Amniotic stem cell (primary cell): ENCODE measurements at places on chromosomes 2 and 18.

DNA sequence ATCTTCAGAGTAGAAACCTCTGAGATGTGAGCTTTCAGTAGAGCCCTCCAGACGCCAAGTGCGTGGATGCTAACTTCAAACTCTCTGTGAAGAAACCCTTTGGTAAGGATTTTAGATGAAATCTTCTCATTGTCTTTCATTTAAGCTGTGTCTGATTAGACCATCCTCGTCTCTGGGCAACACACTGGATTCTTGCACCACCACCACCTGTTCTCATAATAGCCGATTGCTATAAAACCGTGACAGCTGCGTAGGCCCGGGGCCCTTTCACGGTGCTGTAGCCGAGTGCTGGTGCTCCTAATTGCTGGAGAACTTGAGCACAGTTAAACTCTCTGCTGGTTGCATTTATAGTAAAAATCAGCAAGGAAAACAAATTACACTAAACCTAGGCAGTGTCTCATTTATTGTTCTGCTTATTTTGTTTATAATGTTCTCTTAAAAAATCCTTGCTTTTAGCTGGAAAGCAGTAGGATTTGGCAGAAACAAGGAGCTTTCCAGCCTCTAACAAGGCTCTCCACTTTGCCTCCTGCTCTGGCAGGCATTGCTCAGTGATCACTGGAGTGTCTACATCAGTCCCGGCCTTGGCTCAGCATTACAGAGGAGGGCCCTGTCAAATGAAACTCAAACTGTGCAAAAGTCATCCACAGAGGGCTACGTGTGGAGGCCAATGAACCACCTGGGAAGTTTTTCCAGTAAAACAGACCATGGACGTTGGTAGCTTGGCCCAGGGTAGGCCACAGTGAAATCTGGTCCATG lies 40.9 kb upstream of the MBP start:
- DNase-seq = no peak

- no peak for DNase-seq
Observed at GRCh38 chr2:54594048-54594447, 129.4 kb upstream of the EML6 start.

GRCh38 chr2:113157118-113157896 lies 16.5 kb upstream of the PSD4 start:
- no peak for DNase-seq

GRCh38 chr2:44087714-44088092 lies 81.0 kb upstream of the PPM1B start:
- no peak for DNase-seq

- DNase-seq = no peak
Observed at GRCh38 chr2:230520875-230521155, 104.8 kb downstream of the SP100 start.

GRCh38 chr2:149100739-149101699 lies 62.5 kb downstream of the LYPD6B start:
- DNase-seq = no peak

DNA sequence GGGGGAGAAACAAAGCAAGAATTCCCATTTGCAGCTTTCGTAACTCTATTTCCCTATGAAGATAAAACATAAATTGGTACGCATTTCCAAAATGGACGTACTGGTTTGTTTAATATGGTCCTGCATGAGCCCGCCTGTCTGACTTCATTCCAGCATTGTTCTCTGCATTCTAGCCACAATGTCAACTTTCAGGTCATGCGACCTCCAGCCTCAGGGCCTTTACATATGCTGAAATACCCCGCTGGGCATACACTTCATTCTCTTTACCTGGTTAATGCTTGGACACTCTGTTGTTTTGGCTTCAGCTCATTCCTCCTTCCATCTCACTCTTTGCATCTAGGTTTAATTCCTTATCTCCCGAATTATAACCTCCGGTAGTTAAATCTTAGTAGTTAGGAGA lies 103.7 kb upstream of the DNMT3A start:
- no peak for DNase-seq

DNA sequence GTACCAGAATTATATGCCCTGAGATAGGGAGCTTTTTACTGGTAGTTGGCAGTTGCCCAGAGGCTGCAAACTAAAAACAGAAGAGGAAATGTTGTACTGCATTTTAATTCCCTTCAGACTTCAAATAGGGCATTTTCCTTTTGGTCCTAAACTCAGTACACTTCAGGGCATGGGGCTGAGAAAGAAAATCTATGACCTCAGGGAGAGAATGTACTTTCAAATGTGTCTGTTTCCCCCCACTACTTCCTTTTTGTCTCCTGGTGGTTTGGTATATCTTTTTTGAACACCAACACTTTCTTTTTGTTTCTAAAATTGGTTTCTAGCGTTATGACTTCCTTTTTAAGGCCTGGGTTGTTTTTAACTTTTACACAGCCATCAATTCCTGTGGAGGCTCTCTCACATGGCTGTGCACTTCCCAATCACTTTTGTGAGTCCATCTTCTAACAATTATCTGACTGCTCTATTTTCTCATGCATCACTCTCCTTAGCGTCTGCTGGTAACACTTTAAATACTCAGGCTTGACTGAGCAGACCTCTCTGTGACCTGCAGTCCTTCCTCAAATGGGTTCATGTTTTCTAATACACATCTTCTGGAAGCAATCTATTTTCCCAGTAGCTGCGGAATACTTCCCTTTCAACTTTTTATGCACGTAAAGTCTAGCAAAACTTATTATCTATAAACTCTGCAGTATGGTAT lies 596.0 kb downstream of the LRP1B start:
- DNase-seq = no peak

- peak; percentile 92 for DNase-seq
Observed at GRCh38 chr2:120736624-120737339, 1.1 kb downstream of the GLI2 start.

- peak; percentile 74 for DNase-seq
Observed at GRCh38 chr2:192162392-192163042, 32.2 kb downstream of the TMEFF2 start.

- no peak for DNase-seq
Observed at GRCh38 chr18:58572680-58573079, 56.2 kb downstream of the ALPK2 start.

GRCh38 chr2:234590076-234590475 lies 93.2 kb upstream of the ARL4C start:
- DNase-seq = no peak

DNA sequence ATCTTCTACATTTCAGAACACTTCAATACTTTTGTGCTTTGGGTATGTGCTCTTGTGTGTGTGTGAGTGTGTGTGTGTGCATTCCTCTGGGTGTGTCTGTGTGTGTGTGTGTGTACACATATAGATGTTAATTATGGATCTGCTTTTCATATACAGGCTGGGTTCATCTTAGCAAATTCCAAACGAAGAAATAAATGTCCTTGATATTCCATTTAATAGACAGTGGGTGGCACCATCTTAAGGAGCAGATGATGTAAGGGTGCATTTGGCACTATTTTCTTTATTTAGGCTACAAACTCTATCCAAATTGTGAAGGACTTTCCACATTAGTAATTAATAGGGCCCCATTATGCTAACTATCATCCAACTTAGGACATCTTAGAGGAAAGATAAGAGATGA lies 425.8 kb upstream of the POU3F3 start:
- no peak for DNase-seq

DNA sequence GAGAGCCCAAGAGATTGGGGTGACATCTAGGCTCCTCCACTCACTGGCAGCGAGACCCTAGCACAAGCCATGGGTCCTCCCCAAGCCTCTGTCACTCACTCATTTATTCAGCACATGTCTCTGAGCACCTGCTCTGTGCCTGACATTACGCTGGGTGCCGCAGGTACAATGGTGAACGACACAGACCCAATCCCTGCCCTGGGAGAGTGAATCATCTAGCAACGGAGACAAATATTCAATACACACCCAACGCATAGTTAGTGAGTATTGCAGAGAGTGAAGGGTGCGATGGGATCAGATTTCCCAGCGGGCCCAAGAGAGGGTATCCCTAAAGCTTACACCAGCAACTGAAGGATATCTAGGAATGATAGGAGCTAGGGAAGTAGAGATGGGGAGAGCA lies 45.5 kb downstream of the ZFP36L2 start:
- DNase-seq = no peak

- DNase-seq = no peak
Observed at GRCh38 chr18:26526128-26526965, 22.0 kb downstream of the KCTD1 start.

- no peak for DNase-seq
Observed at GRCh38 chr18:10422731-10423130, 31.7 kb upstream of the APCDD1 start.

GRCh38 chr18:79540904-79541282 lies 138.7 kb upstream of the CTDP1 start:
- DNase-seq = no peak

DNA sequence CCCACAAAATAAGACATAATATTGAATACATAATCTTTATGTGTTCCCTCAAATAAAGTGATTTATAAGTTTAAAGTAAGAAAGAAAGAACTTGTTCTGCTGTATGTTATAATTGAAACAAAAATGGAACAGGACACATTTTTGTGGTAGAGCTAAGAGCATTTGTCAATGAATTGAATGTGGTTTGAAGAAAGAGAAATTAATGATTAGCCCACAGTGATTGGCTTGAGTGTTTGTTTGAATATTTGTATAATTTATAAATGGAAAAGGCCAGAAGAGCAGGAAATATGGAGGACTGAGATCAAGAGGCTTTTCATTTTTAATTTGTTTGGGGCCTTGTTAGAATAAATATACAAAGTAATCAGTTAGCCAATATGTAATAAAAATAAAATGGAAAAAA lies 395.1 kb upstream of the CDH19 start:
- DNase-seq = no peak

GRCh38 chr2:199457147-199458008 lies at the start of gene SATB2:
SATB2 (minus strand) TSS chr2:199457939; CDS start chr2:199456037, 1,902 bp downstream.
- DNase-seq = peak; percentile 71

- DNase-seq = no peak
Observed at GRCh38 chr2:191715471-191715870, 37.5 kb downstream of the NABP1 start.

DNA sequence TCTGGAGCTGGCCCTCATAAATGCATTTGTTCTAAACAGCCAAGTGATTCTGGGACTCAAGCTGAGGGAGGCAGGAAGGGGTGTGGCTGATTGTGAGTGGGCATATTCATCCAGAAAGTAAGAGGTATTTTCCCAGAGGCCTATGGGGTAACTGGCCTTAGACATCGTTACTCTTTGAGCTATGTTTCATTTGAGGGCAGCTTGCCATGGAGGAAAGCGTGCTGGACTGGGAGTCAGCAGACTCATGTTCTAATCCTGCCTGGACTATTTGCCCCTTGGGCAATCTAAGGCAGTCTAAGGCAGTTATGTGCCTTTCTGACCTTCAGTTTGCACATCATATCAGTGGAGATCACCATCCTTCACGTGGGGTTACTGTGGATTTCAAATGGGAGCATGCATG lies 93.5 kb upstream of the SLC14A2 start:
- no peak for DNase-seq

- DNase-seq = no peak
Observed at GRCh38 chr2:69683170-69683971, 39.8 kb upstream of the AAK1 start.

DNA sequence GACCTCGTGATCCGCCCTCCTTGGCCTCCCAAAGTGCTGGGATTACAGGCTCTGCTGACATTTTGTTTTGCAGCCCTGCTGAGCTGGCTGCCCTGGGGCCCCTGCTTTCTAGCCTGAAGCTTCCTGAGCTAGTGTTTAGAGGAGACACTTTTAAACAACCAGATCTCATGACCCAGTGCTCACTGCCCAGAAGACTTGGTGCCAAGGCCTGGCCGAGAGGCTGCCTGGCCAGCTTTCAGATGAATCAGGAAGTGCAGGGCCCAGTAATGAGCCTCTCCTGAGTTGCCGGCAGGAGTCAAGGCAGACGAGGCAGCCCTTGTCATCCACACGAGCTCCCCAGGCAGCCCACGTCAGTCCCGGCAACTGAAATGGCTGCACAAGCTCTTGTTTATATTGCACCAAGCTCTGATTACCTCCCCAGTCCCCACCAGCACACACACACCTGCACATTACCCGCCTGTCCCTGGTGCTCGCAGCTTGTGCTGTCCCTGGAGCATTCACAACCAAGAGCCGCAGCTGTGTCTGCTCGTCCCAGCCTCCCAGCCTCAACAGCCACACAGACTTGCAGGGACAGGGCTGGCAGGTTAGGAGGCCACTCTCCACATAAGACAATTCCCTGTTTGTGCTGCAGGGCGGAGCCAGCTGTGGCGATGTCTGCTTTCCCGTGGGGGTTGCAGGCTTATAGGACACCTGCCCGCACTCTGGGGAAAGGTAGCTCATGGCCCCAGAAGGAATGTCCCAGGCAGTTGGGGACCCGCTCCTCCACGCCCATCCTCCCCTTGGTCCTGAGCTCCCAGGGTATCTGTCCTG lies 331.2 kb upstream of the MYT1L start:
- DNase-seq = no peak

DNA sequence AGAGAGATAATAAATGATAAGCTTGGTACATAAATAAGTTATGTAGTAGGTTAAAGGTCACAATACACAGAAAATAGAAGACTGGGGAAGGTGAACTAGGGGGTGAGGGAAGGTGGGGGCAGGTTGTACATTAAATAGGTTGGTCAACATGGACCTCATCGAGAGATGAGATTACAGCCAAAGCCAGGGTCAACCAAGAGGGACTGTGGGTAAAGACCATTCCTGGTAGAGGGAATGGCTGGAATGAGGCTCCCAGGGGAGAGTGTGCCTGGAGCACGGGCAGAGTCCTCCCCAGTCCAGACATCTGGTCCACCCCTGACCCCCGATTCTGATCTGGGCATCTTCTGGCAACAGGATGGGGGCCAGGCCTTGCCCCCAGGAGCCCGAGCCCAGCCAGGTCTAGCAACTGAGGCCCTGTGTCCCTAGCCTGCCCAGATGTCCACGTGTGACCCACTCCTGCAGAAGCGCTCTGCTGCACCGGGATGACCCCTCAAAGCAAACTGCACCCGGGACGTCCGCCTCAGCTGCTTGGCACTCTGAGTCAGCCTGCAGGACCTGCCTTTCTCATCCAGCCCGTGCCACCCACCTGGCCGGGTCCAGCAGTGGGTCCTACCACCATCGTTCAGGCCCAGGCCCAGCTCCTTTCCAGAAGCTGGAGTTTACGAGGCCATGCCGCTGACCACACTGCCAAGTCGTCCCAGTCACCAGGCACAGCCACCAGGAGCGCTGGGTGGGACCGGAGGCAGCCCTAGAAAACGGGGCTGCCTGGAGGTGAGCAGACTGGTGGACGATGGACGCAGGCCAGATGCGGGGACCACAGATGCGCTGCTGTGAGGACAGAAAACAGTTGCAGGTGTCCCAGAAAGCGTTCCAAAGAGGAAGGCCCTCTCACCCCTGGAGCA lies 56.2 kb upstream of the ID2 start:
- DNase-seq = no peak

DNA sequence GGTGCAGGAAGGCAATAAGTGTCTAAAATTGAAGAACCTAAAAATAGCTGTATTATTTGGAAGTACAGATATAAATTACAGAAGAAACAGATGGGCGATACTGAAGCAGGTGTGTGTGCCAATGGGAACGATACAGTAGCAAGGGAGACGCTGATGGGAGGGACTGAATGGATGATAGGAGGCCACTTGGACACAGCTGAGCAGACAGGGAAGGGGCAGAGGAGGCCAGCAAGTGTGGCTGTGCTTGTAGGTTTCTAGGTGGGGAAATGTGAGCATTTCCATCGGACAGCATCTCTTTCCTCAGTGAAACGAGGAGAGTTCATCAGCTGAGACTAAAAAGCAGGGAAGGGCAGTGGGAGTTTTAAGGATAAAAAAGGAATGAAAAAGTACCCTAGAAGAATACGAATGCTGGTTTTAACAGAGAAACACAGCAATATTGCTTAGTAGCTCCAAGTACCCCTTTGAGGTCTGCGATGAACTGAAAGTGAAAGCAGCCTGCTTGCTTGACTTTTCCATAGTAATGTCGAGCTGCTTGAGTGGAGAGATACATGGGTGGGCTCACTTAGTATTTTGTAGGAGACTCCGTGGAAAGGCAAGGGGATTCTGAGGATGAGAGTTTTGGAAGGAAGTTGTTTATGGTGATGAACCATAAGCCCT lies 91.7 kb upstream of the EPC2 start:
- DNase-seq = no peak
